CD4-positive, alpha-beta T cell treated with Interleukin-21 for 1 hour (primary cell): ENCODE measurements at places on chromosomes 4 and X.

GRCh38 chr4:125387770-125388169 is 73.0 kb downstream of the FAT4 start:
- DNase-seq: no peak

DNA sequence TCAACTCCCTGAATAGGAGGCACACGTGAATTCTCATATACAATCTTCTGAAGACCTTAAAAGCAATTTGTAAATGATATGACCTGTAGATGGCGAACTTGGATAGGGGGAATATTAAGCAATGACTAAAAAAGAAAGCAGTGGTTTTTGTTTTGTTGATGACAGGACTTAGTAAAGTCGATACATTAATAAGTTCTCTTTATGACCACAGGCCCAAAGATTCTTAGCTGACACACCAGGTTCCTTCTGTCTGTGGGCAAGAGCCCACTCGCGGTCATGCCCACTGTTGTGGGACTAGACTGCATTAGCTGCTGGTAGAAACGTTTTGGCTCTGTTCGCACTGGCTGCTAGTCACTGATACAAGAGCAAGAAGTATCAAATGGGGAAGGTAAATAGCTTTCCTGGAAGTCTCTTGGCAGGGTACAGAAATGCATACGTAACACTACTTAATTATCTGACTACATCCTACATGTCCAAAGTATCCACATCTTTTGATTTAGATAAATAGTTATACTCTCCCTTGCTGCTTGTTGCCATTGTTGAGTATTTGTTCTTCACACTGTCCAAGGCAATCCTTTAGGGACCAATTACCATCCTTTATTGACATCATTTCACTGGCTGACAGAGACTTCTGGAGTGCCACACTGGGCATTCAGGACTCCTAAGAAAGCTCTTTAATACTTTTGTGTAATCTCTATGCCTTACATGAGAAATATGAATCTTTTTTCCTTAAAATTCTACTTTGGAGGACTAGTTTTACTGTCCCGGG is 31.0 kb downstream of the ALPK1 start:
- peak; percentile 68 for DNase-seq

DNA sequence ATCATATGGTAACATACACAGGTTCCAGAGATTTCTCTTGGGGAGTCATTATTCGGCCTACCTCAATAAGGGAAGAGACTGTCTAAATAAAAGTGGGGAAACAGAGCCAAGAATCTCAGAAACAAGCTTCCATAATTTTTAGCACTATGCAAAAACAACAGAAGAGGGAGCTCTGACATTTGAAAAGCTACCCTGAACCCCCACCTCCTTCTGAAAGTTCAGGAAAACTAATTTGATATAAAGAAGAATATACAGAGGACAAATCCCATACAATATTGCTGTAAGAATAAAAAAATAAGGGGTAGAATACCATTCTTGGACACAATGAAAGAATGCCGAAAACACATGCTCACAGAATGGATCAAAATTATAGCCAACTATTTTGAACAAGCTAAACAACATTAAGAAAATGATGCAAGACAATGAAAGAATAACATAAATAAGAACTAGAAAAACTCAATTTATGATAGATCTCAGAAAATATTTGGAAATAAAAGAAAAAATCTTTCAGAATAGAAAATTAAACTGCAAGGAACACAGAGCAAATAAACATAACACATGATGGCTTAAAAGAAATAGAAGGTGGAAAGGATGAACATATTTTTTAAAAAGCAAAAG is 14.4 kb upstream of the ZNF41 start:
- DNase-seq: no peak

DNA sequence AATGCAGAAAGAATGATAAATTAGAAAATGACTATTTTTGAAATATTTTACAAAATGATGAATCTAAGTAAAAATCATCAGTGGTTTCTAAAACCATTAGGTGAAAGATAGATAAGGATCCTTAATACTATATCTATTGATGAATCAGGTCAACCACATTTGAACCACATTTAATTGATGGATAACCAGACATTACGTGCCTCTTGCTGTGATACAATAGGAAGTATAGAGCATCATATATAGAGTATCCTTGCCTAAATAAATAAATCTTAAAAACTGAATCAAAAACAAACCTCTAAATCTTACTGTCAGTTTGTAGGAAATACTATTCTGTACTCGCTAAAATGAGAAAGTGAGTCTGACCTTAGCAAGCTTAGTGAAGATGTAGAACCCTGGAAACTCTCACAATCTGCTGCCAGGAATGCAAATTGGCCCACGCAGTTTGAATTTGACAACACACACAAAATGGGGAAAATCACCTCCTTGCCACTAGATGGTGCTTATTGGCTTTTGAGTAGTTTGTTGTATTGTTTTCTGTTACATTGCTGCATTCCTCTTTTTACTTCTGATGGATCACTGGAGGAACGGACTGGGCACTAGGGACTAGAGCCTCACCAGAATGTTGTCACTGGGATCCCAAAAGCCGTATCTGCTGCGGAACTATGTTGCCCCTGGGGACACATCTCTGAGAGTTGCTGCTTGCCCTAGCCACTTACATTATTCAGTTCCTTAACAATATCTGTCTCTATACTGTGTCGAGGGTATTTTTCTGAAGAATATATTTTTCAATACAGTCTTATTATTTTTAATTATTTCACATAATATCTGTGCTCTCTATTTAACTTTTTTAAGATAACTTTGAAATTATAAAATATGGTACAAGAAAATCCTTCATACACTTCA is 25.4 kb upstream of the SLAIN2 start:
- DNase-seq: peak; percentile 56

DNA sequence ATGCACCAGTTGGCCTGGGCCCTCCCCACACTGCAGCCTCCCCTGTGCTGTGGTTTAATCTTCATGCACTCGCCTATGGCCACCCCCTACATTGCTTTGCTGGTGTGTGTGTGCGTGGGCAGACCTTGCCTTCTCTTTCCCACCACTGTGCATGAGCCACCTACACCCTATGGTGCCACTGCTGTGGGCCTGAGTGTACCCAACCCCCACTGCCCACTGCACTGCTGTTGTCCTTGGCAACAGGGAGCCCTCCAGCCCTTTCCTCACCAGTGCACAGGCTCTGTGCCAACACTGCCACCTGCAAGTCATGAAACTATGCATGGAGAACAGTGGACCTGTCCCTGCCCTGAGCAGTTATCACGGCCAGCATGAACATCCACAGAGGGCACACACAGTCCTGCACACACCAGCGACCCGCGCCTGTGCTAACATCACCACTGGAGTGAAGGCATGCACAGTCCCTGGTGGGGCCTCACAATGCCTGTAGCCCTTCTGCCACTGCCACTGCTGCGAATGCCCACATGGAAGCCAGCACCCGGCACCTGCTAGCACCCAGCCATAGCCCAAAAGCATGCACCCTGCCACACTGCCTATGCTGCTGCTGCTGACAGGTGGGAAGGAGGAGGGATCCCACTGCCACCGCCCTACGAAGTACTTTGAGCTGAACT is 237.8 kb upstream of the ARSJ start:
- DNase-seq: no peak

DNA sequence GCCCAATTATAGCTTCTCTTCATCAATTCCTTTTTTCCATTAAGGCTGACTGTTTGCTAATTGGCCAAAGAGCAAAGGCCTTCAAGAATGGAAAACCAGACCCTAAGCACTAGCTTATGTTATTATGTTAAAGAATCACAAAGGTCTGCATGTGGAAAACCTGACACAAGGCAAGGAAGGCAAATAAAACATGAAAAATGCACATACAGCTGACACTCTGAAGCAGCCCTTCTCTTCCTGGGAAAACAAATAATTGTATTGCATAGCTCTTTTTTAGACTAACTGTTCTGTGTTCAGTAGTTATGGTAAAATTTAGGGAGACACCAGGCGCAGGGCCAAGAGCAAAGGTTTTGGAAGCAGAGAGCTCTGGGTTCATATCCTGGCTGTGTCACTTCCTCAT is 223.1 kb downstream of the UNC5C start:
- DNase-seq: no peak

DNA sequence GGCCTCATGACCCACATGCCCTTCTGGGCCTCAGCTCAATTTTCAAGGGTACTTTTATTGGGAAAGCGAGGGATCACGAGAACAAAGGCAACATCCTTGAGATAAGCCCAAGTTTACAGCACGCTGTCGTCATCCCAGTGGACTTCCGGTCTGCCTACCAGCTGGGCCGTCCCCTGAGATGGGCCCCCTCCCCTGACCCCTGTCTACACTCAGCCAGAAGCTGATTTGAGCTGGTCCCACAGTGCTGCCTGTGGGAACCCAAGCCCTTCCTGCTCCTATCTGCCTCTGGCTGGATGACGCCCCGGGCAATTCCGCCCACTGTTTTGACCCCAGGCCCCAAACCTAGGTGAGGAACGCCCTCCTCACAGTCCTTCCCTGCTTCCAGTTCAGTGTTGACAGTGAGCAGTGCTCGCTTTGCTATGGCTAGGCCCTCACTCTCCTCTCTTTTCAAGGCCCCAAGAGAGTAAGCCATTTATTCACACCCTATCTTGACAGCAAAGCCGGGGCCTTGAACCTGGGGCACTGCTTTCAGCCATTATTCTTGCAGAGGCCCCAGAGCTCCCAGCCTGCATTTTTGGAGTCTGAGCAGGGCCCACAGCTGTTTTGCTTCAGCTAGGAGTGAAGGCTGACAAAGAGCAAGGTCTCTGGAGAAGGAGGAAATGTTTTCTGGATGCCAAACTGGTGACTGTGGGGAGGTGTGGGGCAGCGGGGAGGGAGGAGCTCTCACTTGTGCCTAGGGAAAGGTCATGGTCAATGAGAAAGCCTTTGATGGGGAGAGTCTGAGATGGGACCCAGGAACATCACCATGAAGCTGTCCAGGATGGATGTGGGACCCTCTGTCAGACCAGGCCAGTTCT is 164.6 kb upstream of the BCOR start:
- DNase-seq: no peak

DNA sequence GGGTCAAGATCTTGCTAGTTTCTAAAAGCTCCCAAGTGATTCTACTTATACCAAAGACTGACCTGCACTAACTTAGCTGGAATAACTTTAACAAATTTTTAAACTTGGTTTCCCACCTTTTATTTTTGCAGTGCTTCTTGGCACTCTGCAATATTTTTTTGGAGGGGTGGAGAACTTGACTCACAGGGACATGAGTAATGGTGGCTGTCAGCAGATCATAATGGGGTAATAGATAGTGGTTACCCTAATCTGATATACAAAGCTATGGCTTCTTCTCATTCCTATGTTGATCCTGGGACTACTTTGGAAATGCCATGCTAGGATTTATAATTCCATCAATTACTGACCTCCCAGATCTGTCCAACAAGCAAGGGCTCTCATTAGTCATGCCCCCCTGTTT is 295.7 kb downstream of the GPAT3 start:
- no peak for DNase-seq

GRCh38 chrX:37678574-37678973 is 7.0 kb upstream of the XK start:
- DNase-seq: no peak

- no peak for DNase-seq
Observed at GRCh38 chr4:182549356-182549755, 306.2 kb downstream of the TENM3 start.

DNA sequence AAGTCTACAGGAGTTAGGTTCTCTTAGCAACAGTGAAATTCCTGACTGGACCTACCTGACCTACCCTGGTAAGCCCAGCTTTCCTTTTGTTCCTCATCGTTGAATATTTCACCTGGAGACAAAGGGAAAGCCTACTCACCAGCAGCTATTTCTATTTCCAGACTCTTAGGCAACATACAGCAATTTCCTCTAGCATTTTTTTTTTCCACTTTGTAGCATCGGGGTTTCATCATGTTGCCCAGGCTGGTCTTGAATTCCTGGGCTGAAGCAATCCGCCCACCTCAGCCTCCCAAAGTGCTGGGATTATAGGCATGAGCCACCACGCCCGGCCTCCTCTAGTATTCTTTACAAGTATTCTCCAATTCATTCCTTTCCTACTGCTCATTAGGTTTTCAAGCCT is 6.8 kb upstream of the S100G start:
- no peak for DNase-seq

DNA sequence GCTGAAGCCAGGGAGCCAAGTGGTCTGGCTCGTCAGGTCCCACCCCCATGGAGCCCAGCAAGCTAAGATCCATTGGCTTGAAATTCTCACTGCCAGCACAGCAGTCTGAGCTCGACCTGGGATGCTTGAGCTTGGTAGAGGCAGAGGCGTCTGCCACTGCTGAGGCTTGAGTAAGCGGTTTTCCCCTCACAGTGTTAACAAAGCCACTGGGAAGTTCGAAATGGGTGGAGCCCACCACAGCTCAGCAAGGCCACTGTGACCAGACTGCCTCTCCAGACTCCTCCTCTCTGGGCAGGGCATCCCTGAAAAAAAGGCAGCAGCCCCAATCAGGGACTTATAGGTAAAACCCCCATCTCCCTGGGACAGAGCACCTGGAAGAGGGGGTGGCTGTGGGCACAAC is 353.8 kb downstream of the NAP1L3 start:
- DNase-seq: no peak

DNA sequence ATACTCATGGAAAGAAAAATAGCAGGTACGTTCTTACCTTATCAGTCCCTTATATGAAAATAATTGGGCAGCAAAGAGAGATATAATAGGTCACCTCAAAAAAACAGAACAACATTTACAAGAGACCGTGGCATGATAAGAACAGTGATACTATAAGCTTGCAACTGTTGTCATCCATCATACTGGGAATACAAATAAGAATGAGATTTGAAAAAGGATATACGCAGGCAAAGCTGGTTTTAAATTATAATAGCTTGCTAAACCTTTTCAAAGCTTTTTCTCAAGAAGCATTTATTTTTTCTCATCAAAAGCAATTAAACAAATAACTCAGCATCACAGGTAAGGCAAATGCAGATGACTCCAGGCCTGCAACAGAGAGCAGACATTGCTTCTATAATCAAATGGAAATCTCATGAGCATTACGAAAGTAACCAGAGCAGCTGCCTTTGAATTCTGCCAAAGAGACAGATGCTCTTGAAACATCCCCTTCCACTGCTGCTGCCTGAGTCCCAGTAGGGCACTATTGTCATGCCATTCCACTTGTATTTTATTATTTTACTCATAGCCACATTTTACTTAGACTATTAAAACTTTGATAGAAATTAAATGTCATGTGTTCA is 620.6 kb upstream of the GNPDA2 start:
- no peak for DNase-seq

- no peak for DNase-seq
Observed at GRCh38 chr4:145195167-145195952, 15.0 kb upstream of the OTUD4 start.

DNA sequence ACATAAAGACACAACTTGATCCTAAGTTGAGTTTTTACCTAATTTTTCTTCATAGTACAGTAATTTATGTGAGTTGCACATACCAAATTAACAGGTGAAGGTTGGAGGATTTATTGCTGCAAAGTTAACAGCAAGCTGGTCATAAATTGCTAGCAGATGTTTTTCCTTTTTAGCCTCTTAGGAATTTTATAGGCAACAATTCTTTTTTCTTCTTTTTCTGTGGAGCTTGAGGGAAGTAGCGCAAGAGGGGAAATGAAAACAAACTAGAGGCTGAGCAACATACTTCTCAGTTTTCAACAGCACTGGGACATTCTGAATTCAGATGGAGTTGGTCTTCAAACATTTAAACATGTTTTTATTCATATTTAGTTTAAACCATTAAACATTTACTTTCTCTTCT is 63.7 kb upstream of the TLR2 start:
- no peak for DNase-seq
